ENCODE measurements at places on chromosomes 2 and 18. TPM values are rescaled to one million over a fixed set of nuclear protein-coding genes. Genes with fewer than 3 reads are reported as not detected.

SUPT7L gene
- 16.1 TPM for polyA plus RNA-seq

COL5A2 gene
- not detected for polyA plus RNA-seq

SESTD1 gene
- polyA plus RNA-seq: 2.3 TPM

GULP1 gene
- not detected for polyA plus RNA-seq

MBD5 gene
- polyA plus RNA-seq: 19.2 TPM

MC5R gene
- polyA plus RNA-seq: not detected

- H3K4me3 ChIP-seq: no peak overlapping the region
- DNase-seq: peak; percentile 61
- H3K36me3 ChIP-seq: no peaks in the 10 kb centered on the region
These were observed 175.8 kb downstream of the LOXHD1 start for GRCh38 chr18:46481048-46481846.

DNA sequence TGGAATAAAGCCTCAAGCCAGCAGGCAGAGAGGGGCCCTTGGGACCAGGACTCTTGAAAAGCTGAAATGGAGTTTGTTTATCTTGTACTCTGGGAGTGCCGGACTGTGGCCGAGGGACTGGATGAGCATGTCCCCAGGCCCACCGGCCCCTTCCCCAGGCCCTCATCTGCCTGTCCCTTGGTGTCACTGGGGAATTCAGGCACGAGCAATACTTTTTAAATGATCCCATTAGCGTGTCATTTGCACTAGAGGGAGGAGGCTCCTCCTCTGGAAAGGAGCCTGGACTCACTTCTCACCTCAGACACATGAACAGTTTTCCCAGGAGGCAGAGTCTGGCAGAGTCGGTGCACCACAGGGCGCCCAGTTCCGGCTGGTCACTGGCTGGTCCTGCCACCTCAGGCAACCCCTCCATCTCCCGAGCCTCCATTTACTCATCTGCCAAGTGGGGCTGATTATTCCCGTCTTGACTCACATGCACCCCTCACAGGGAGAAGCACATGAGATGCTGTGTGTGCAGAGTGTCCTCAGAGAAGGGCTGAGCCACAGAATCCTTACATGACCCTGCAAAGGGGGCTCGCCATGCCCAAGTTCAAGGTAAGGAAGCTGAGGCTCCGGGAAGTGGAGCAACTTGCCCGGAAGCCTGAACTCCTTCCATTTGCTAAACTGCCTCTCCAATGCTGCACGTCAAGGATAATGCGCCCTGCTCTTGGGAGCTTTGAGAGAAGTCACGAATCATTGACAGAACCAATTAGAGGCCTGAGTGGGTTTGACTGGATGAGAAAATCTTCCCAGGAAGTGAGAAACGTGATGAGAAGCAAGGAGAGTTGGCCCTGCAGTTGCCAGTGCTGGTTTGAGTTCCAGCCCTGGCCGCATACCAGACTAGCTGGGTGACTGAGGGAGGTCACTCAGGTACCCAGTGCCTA is 26.7 kb downstream of the CIB4 start:
- H3K27ac ChIP-seq: no peak overlapping the region
- H3K27me3 ChIP-seq: peaks cover 2% of the 10 kb centered on the region
- H3K4me1 ChIP-seq: peaks cover 19% of the 10 kb centered on the region
- H3K36me3 ChIP-seq: no peaks in the 10 kb centered on the region
- no peak overlapping the region for H3K4me3 ChIP-seq

GRCh38 chr2:144515696-144516410 is 4.1 kb downstream of the ZEB2 start:
- peaks cover 40% of the 10 kb centered on the region for H3K36me3 ChIP-seq
- H3K27ac ChIP-seq: peak overlapping the region; percentile 97
- peak; percentile 75 for DNase-seq
- H3K27me3 ChIP-seq: peaks cover 58% of the 10 kb centered on the region
- H3K4me1 ChIP-seq: peaks cover 50% of the 10 kb centered on the region

DNA sequence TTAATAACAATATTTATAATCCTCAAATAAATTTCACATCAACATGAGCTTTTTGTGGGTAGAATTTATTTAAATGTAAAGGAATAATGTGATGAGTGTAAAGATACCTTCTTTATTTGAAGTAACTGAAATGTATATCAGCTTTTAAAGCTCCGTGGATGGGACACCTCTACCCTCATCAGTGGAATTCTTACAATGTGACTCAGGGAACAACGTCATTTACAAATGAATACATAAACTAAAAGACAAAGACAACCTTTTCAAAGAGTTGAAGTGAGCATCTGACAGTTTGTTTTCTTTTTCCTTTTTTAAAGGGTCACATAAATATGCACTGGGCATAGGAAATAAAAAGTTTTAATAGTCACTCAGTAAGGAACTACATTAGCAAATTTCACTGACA is 1127.0 kb upstream of the CRIM1 start:
- DNase-seq: no peak
- no peaks in the 10 kb centered on the region for H3K27me3 ChIP-seq
- H3K27ac ChIP-seq: no peak overlapping the region
- H3K4me1 ChIP-seq: no peaks in the 10 kb centered on the region
- no peak overlapping the region for H3K4me3 ChIP-seq

- peaks cover 11% of the 10 kb centered on the region for H3K36me3 ChIP-seq
- H3K4me1 ChIP-seq: peaks cover 35% of the 10 kb centered on the region
- no peak for DNase-seq
- no peak overlapping the region for H3K4me3 ChIP-seq
- H3K27ac ChIP-seq: no peak overlapping the region
These were observed 6.3 kb downstream of the CTAGE1 start for GRCh38 chr18:22411446-22411845.

DNA sequence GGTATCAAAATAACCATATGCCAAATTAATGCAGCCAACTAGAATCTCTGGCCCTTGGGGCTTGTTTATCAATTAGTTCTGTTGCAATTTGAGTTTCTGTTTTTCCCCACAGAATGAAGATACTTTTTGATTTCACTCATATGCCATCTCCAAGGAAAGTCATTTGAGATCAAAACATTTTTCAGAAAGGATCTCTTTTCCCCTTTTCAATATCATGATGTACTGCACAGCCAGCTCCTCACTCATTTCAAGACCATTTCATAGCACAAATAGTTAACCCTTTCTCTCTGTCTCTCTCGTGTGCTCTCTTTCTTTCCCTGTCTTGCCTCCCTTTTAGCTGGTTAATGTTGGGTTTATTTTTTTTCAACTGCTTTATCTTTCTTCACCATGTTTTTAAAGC is 387.3 kb downstream of the STK39 start:
- H3K27me3 ChIP-seq: peaks cover 2% of the 10 kb centered on the region
- no peak overlapping the region for H3K27ac ChIP-seq
- H3K4me1 ChIP-seq: no peaks in the 10 kb centered on the region
- DNase-seq: no peak
- H3K4me3 ChIP-seq: no peak overlapping the region
- no peaks in the 10 kb centered on the region for H3K36me3 ChIP-seq

DNA sequence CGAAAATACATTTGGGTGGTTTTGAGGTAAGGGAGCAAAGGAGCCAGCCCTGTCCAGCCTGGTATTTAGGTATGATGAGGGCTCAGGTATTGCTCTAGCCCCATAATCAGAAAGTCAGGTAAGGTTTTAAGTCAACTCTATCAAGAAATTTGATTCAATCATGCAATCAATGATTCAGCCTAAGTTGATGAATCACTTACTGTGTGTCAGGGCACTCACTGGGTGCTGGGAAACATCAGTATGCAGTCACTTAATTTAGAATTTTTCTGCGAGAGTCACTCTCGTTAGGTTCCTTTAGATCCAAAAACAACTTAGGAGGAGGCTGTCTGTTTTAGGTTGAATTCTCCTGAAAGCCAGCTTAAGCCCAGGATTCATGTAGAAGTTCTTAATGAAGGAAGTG is 17.7 kb upstream of the SERPINB2 start:
- no peaks in the 10 kb centered on the region for H3K27me3 ChIP-seq
- no peak overlapping the region for H3K4me3 ChIP-seq
- H3K27ac ChIP-seq: no peak overlapping the region

GRCh38 chr18:23377669-23378301 is 75.3 kb upstream of the RIOK3 start:
- H3K4me1 ChIP-seq: peaks cover 2% of the 10 kb centered on the region
- H3K36me3 ChIP-seq: peaks cover 18% of the 10 kb centered on the region
- no peak overlapping the region for H3K27ac ChIP-seq
- H3K4me3 ChIP-seq: no peak overlapping the region
- no peaks in the 10 kb centered on the region for H3K27me3 ChIP-seq

DNA sequence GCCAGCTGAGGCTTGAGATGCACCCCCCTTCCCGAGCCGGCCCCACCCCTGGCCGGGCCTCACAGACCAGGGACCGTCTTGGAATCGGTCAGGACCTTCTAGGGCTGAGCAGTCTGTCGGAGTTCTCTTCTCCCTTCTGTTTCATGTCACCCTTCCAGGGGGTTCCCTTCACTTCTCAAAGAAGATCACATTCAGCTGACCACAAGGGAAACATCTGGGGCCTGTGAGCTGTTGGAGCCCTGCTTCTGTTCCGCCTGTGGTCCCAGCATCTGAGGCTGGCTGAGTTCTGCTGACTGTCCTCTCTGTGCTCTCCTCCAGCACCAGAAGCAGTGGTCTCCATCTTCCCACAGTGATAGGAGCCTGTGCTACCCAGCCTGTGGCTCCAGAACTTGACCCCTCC is 106.5 kb downstream of the SEPTIN10 start:
- no peak overlapping the region for H3K27ac ChIP-seq
- DNase-seq: no peak
- H3K4me3 ChIP-seq: no peak overlapping the region
- no peaks in the 10 kb centered on the region for H3K36me3 ChIP-seq
- H3K27me3 ChIP-seq: peaks cover under 1% of the 10 kb centered on the region

DNA sequence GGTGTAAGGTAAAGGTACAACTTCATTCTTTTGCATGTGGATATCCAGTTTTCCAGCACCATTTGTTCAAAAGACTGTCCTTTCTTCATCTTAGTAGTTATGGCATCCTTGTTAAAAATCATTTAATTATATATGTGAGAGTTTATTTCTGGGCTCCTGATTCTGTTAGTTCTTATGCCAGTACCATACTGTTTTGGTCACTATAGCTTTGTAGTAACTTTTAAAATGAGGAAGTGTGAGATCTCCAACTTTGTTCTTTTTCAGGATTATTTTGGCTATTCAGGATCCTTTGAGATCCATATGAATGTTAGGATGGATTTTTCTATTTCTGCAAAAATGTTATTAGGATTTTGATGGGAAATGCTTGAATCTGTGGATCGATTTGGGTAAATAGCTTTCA is 16.8 kb downstream of the ACTR3 start:
- no peak for DNase-seq
- no peak overlapping the region for H3K27ac ChIP-seq
- no peaks in the 10 kb centered on the region for H3K27me3 ChIP-seq
- H3K36me3 ChIP-seq: peaks cover 11% of the 10 kb centered on the region
- peaks cover 100% of the 10 kb centered on the region for H3K4me1 ChIP-seq

- peaks cover 7% of the 10 kb centered on the region for H3K27me3 ChIP-seq
- H3K36me3 ChIP-seq: no peaks in the 10 kb centered on the region
- H3K4me3 ChIP-seq: peak overlapping the region; percentile 98
These were observed 2.3 kb downstream of the PRKD3 start for GRCh38 chr2:37322368-37322767.

- DNase-seq: no peak
- no peaks in the 10 kb centered on the region for H3K36me3 ChIP-seq
- H3K4me3 ChIP-seq: no peak overlapping the region
- no peaks in the 10 kb centered on the region for H3K4me1 ChIP-seq
- no peak overlapping the region for H3K27ac ChIP-seq
These were observed 131.5 kb downstream of the FAM161A start for GRCh38 chr2:61722318-61722717.

GRCh38 chr2:48467637-48468036 is 62.3 kb upstream of the STON1 start:
- H3K4me1 ChIP-seq: no peaks in the 10 kb centered on the region
- peaks cover 35% of the 10 kb centered on the region for H3K36me3 ChIP-seq
- H3K27ac ChIP-seq: no peak overlapping the region
- no peak overlapping the region for H3K4me3 ChIP-seq
- DNase-seq: no peak

DNA sequence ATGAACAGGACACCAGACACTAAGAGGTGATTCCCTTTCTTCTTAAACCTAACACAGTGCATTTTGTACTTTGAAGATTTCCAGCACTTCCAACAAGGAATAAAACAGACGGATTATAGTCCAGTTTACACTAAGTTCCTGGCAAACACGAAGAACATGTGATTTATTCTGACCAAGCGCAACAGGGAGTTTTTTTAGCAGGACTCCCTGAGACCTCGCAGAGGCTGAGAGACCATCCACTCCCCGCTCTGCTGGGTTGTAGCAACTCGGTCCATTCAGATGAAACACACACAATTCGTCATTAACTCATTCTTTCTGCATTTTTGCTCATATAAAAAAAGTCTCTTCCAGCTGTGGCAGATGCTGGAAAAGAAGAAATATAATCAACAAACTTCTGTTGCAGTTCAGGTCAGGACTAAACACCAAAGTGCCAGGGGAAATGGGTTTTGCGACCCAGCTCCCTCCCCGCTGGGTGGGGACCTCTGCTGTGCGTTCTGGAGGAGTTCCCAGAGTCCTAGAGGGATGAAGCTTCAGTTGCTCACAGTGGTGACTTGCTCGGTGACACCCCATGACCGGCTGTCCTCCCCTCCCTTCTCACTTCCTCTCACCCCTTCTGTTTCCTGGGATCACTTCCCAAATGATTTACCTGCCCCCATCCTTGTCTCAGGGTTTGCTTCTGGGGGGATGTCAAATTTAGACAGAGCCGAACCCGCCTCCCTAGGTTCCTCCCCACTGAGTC is 52.5 kb downstream of the KCNF1 start:
- H3K36me3 ChIP-seq: no peaks in the 10 kb centered on the region
- no peaks in the 10 kb centered on the region for H3K4me1 ChIP-seq
- H3K4me3 ChIP-seq: no peak overlapping the region
- H3K27me3 ChIP-seq: peaks cover 10% of the 10 kb centered on the region

- H3K27ac ChIP-seq: no peak overlapping the region
- H3K4me1 ChIP-seq: no peaks in the 10 kb centered on the region
- H3K4me3 ChIP-seq: no peak overlapping the region
These were observed 122.1 kb downstream of the DLGAP1 start for GRCh38 chr18:4333043-4333442.

GRCh38 chr2:24111407-24111901 is 11.7 kb downstream of the PFN4 start:
- no peaks in the 10 kb centered on the region for H3K4me1 ChIP-seq
- peaks cover 1% of the 10 kb centered on the region for H3K27me3 ChIP-seq
- no peaks in the 10 kb centered on the region for H3K36me3 ChIP-seq
- no peak for DNase-seq
- no peak overlapping the region for H3K27ac ChIP-seq
- H3K4me3 ChIP-seq: no peak overlapping the region

- H3K4me1 ChIP-seq: peaks cover 15% of the 10 kb centered on the region
- peak overlapping the region; percentile 3 for H3K4me3 ChIP-seq
- peaks cover 21% of the 10 kb centered on the region for H3K27me3 ChIP-seq
- no peak overlapping the region for H3K27ac ChIP-seq
These were observed 1.3 kb downstream of the VWA3B start for GRCh38 chr2:98088261-98088660.

DNA sequence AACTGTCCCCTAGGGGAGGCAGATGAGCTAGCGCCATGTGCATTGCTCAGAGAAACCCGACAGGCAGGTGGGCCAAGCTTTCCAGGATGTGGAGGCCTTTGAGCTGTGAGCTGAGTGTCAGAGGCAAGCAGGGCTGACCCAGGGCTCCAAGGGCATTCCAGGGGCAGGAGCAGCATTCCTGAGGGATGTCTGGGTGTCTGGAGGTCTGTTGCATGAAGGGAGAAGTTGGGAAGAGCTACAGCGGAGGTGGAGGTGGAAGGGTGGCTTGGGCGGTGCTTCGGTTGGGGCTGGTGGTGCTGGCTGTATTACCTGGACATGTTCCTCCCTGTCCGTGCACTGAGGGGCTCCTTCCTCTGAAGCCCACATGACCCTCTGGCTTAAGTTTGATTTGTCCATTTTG is 102.8 kb downstream of the RNF144A start:
- no peak overlapping the region for H3K4me3 ChIP-seq
- no peaks in the 10 kb centered on the region for H3K27me3 ChIP-seq
- H3K4me1 ChIP-seq: no peaks in the 10 kb centered on the region
